ENCODE measurements at places on chromosomes 7 and 10.

DNA sequence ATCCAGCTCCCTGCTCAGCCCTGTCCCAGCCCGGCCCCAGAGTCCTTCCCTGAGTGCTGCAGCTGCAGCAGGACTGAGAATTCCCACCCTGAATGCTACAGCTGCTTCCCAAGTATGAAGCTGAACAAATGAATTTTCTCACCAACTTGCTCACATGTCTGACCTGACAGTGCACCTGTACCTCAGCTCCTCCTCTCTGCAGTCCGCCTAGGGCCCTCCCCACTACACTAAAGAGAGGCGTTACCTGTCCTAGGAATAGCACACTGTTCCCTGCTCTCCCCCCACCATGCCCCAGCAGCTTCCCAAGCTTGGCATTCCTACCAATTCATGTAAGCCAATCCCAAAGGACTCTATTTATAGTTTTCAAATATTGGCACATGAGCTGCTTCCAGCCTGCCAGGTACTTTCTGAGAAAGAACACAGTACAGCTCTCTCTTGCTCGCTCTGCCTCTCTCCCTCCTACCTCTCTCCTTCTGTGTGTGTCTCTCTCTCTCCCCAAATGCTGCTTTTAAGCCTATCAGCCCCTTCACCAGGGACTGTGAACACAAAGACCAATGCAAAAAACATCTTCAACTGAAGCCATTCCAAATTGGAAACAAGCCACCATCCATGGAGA is 400.1 kb downstream of the TNS3 start:
- DNase-seq = no peak

GRCh38 chr10:98953251-98953650 is 282.4 kb downstream of the HPSE2 start:
- no peak for DNase-seq

GRCh38 chr10:48507933-48508790 is 96.7 kb downstream of the ARHGAP22 start:
- DNase-seq = no peak

- DNase-seq = no peak
Observed at GRCh38 chr7:94056796-94057207, 52.6 kb upstream of the BET1 start.

- no peak for DNase-seq
Observed at GRCh38 chr10:10647331-10647730, 370.3 kb upstream of the CELF2 start.

DNA sequence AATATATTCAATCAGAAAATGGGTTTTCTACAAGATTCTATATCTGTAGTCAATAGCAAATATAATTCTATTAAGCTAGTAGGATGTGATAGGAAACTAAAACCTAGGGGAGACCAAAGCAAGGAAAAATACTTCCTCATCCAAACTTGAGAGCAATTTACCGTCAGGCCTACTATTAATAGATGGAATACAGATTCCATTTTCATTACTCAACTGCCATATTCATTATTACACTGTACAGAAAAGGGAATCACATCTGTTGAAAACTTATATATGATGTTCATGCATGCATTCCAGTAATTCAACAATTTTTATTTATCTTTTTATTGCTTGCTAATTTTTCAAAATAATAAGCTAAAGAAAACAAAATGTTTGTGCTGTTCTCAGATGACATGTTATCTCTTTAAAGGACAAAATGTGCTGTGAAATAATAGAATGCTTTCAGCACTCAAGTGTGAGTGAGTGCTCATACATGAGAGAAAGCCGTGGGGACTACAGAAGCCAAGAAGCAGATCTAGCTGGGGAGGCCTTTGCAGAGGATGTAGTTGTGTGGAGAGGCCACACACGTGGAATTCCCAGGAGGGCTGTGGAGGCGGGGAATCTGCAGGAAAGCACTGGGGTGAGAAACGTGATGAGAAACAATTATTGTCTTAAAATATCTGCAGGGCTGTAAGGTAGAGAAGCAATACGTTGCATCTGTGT is 110.0 kb downstream of the EGFR start:
- no peak for DNase-seq

GRCh38 chr7:106205621-106206222 is 79.1 kb downstream of the NAMPT start:
- no peak for DNase-seq

DNA sequence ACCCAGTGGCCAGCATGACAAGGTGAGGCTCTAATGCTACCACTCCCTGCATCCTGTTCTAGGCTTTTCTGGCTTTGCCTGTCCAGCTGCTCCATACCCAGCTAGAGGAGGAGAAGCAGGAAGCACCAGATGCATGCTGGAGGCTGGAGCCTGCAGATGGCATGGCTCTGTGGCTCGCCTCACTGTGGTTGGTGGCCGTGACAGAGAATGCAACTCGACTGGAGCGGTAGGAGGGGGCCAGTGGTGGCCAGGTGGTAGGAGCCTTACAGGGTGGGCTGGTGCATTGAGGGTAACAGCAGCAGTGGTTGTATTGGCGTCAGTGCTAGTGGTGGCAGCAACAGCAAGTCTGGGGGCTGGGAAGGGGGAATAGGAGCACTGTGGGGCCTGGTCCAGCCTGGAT is 128.6 kb downstream of the ZNF248 start:
- no peak for DNase-seq

Measured in substantia nigra (tissue), 51 donors.